GM12892 (cell line): ENCODE measurements at places on chromosomes 6 and 20.

DNA sequence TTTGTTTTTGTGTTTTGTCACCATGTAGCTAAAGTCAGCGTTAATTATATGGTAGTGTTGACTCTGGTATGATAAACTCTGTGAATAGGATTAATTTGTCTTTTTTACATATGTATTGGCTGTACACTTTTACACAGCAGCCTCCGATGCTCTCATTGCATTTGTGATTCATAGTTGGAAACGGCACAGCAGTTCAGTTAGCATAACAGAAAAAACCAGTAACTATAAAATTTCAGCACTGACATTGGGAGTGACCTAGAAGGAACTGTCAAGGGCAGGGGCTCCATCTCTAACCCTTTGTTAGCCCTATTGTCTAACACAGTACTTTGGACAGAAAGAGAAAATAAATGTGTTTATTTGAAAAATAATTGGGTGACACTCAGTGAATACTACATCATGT, 5.6 kb upstream of the BEND6 start:
- DNase-seq: no peak

- DNase-seq: no peak
Measured at GRCh38 chr6:130000526-130001421, 17.6 kb upstream of the L3MBTL3 start.

- no peak for DNase-seq
Measured at GRCh38 chr20:34921436-34921835, 34.2 kb downstream of the GSS start.

GRCh38 chr20:237489-237888, 10.4 kb downstream of the DEFB129 start:
- no peak for DNase-seq

- no peak for DNase-seq
Measured at GRCh38 chr6:47934023-47934422, 152.2 kb downstream of the OPN5 start.

DNA sequence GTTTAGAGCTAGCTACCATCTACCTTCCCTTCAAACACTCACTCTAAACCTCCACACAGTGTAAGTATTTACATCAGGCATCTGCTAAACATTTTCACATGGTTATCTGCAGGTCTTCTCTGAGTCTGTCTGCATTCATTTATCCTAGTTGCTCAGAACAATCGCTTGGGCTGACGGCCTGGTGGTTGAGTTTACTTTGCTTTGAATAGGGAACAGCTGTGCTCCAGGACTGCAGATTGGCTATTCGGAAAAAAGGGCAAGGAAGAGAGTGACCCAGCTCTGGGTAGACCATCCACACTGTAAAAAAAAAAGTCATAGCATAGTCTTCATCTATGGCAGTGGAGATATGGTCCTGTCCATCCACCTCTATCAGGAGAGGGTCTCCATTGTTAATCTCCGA, 115.3 kb upstream of the ESR1 start:
- no peak for DNase-seq

- DNase-seq: no peak
Measured at GRCh38 chr6:64104051-64104450, 468.4 kb downstream of the PHF3 start.

- no peak for DNase-seq
Measured at GRCh38 chr6:154488802-154489437, 21.6 kb downstream of the CNKSR3 start.
